Endodermal cell (in vitro differentiated cells): ENCODE measurements at places on chromosomes 1 and 21.

GRCh38 chr1:66058558-66058957 lies 265.9 kb downstream of the PDE4B start:
- no peak for DNase-seq

GRCh38 chr1:8597455-8597854 lies 220.0 kb downstream of the RERE start:
- DNase-seq, result no peak

- no peak for DNase-seq
Measured at GRCh38 chr1:25099343-25099951, 132.9 kb downstream of the SYF2 start.

DNA sequence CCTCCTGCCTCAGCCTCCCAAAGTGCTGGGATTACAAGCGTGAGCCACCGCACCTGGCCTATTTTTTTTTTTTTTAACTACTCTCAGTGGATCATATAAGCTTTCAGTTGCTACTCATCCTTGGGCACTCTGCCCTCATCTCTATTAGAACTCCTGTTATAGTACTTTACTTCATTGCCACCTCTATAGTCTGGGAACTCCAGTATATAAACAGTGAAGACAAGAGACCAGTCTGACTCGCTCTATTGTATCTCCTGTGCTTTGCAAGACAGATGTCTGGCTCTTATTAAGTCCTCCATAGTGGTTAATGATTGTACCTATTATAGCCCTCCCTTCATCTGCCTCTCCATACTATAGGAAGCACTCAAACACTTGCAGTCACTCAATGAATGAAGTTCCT lies 15.1 kb downstream of the KHDRBS1 start:
- DNase-seq, result no peak

DNA sequence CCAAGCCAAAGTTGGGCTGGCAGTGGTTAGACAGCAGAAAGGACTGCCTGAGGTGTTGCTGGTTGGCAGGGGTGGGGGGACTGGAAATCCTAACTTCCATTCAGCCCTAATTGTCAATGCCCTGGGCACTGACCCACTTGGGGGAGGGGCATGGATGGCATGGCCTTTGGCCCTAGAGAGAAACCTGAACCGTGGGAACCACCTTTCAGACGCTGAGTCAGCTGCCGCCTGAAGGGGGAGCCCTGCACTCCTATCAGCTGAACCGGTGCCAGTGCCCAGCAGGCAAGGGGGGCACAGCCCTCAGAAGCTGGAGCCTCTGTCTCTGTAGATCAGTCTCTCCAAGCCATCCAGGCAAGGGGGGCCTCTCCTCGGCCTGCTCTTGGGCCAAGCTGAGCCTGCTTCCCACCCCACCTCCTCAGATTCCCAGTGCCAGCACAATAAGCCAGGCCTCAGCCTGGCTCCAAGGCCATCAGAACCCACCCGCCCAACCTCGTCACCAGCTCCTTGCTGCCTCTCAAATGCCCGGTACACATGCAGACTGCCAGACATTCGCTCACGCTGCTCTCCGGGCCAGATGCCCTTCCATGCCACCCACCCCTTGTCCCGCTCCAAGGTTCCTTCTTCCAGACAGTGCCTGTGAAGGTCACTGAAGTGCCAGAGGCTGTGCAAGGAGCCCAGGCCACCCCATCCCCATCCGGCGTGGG lies 11.6 kb downstream of the TINAGL1 start:
- peak; percentile 95 for DNase-seq

GRCh38 chr1:231049121-231049979 lies 9.3 kb upstream of the FAM89A start:
- DNase-seq, result no peak

GRCh38 chr1:98368995-98369394 lies 292.5 kb upstream of the SNX7 start:
- no peak for DNase-seq

GRCh38 chr1:50348449-50349241 lies 74.6 kb downstream of the DMRTA2 start:
- DNase-seq, result peak; percentile 87

GRCh38 chr1:40439247-40439646 lies 11.0 kb upstream of the ZFP69B start:
- DNase-seq, result no peak

- DNase-seq, result no peak
Measured at GRCh38 chr1:89660224-89661061, 27.5 kb downstream of the LRRC8C start.

GRCh38 chr1:41274752-41275545 lies 32.8 kb upstream of the SCMH1 start:
- DNase-seq, result no peak

DNA sequence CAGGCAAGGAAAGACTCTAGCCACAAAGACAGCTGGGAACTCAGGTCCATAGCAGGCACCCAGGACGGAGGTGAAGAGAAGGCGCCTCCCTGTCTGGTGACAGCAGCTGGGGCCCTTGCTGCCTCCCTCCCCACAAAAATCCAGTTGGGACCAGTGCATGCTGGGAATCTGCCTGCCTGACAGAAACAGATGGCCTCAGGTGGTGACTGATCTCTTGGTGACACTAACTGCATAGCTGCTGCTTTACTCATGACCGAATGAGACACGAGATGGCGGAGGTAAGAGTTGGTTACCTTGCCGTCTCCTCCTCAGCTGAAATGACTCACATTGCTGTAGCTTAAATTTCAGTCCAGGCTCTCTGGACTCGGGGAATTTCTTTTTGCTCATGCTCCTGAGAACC lies 130.3 kb downstream of the FGGY start:
- no peak for DNase-seq

GRCh38 chr1:79519084-79519760 lies 512.7 kb upstream of the ADGRL4 start:
- no peak for DNase-seq

DNA sequence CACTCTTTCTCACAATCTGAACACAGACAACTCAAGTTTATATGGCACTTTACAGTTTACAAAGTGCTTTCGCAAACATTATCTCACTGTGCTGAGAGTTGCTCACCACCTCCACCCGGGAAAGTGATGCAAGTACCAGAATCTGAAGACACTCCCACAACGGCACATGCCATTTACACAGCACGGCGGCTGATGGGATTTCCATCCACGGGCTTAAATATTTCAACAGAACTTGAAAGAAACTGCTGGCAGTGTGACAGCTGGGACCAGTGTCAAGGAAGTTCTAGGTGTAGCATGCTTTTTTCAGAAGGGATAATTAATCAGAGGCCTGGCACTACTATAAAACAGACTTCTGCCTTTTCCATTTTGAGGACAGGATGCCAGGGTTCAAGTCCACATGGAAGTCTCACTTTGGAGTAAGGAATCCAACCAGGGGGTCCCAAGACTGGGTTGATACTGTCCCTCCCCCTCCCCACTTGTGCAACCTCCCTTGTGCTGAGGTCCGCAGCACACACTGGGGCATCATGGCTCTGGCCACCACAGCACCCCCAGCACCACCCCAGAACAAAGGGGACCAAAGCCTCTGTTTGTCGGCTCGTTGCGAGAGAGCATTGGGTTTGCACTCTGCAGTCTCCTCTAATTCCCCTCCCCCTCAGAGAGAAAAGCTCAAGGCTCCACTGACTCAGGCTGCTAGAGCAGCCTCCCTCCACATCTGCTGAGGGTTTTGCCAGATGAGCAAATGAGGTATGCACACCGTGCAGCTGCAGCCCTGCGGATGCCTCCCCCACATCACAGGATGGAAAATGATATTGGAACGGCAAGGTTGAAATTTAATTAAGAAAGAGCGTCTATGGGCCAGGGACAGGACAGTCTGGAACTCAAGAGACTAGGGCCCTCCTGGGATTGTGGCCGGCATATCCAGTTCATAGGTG lies 154.9 kb downstream of the TGFBR3 start:
- no peak for DNase-seq

DNA sequence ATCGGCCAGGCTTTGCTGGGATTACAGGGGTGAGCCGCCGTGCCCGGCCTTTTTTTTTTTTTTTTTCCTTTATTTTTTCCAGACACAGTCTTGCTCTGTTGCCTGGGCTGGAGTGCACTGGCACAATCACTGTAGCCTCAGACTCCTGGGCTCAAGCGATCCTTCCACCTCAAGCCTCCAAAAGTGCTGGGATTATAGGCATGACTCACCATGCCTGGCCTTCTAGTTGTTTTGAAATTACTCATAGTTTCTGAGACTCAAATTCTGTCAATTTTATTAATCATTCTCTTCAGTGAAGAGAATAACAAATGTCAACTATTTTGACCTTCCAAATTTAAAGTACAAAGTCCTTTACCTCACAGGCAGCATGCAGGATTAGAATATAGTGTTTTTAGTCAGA lies 374.5 kb downstream of the PLA2G4A start:
- no peak for DNase-seq
